Activated B cell treated with CpG ODN at 0.5 μM for 24 hours (primary cell): ENCODE measurements at places on chromosomes 7 and 10. TPM values are rescaled to one million over a fixed set of nuclear protein-coding genes. Genes with fewer than 3 reads are reported as not detected.

DNA sequence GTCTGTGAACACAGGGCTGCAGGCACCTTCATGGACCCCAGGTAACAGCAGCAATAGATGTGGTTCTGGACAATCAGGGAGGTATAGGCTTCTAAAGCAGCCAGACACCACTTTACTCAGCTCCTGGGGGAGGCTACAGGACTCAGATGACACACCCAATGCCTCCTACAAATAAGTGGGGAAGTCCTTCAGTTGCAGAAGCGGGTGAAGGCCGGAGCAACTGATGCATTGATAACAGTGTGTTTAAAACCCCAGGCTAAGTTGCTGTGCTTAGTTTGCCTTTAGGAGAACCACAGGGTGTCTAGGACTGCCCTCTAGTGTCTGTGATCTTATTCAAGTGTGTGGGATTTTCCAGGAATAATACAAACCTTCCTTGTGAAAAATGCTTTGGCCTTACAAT lies 5.9 kb upstream of the ITGA8 start:
- H3K36me3 ChIP-seq, result no peaks in the 10 kb centered on the region
- H3K27me3 ChIP-seq, result peaks cover 23% of the 10 kb centered on the region
- no peak overlapping the region for H3K4me3 ChIP-seq
- H3K4me1 ChIP-seq, result no peaks in the 10 kb centered on the region

DNA sequence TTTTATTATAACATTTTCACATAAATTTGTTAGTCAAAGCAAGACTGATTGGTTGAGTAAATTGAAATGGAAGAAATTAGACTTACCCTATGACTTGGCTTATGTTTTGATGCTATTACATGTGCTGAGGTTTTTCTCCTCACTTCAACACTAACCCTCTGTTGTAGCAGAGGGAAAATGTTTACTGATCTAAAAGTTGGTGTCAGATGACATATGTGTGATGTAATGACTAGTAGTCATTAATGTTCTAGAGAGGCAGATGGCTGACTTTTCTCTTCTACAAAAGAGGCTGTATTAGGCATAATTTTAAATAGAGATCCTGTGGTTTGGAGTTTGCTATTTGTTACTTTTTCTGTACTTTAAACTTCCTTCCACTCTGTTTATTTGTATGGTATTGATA lies 266.0 kb downstream of the BBS9 start:
- no peak for DNase-seq
- no peak overlapping the region for H3K27ac ChIP-seq
- no peaks in the 10 kb centered on the region for H3K4me1 ChIP-seq
- peaks cover 19% of the 10 kb centered on the region for H3K36me3 ChIP-seq
- H3K27me3 ChIP-seq, result no peaks in the 10 kb centered on the region
- H3K4me3 ChIP-seq, result no peak overlapping the region

- H3K27ac ChIP-seq, result no peak overlapping the region
- H3K4me3 ChIP-seq, result no peak overlapping the region
- H3K36me3 ChIP-seq, result no peaks in the 10 kb centered on the region
- peaks cover 10% of the 10 kb centered on the region for H3K4me1 ChIP-seq
- H3K27me3 ChIP-seq, result no peaks in the 10 kb centered on the region
These were observed 21.1 kb upstream of the HBP1 start for GRCh38 chr7:107147464-107148393.

DNA sequence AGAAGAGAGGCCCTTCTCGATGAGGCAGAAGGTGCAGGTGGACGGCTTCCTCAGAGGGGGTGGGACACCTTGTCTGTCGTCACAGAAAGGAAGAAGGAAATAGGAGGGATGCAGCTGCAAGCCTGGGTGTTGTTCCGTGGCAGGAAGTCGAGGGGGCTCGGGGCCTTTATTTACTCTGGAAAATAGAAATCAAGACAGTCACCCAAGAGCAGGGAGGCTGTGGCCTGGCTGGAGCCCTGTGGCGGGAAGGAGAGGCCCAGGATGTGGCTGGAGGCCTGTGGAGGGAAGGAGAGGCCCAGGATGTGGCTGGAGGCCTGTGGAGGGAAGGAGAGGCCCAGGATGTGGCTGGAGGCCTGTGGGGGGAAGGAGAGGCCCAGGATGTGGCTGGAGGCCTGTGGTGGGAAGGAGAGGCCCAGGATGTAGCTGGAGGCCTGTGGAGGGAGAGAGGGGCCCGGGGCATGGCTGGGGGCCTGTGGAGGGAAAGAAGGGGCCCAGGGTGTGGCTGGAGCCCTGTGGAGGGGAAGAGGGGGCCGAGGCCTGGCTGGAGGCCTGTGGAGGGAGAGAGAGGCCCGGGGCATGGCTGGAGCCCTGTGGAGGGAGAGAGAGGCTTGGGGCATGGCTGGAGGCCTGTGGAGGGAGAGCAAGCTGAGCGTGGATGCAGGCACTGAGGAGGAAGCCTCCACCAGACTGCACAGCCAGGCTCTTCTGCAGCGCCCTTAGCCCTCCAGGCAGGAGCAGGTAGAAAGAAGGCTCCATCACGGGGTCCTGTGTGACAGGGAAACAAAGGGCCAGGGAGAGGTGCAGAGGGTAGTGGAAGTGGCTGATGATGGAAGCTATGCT lies 97.3 kb upstream of the SFMBT2 start:
- peaks cover 2% of the 10 kb centered on the region for H3K36me3 ChIP-seq
- H3K27ac ChIP-seq, result peak overlapping the region; percentile 38
- no peaks in the 10 kb centered on the region for H3K27me3 ChIP-seq
- peaks cover 20% of the 10 kb centered on the region for H3K4me1 ChIP-seq
- DNase-seq, result no peak
- H3K4me3 ChIP-seq, result no peak overlapping the region

- no peaks in the 10 kb centered on the region for H3K36me3 ChIP-seq
- no peak overlapping the region for H3K27ac ChIP-seq
- H3K4me3 ChIP-seq, result no peak overlapping the region
- no peaks in the 10 kb centered on the region for H3K4me1 ChIP-seq
- no peak for DNase-seq
These were observed 235.8 kb downstream of the PAXIP1 start for GRCh38 chr7:154767142-154767541.

- H3K27me3 ChIP-seq, result no peaks in the 10 kb centered on the region
- H3K4me3 ChIP-seq, result no peak overlapping the region
- H3K27ac ChIP-seq, result peak overlapping the region; percentile 77
- peaks cover 70% of the 10 kb centered on the region for H3K4me1 ChIP-seq
These were observed 14.1 kb downstream of the ESYT2 start for GRCh38 chr7:158815083-158815799.

GRCh38 chr10:95304463-95304862 lies 13.7 kb upstream of the PDLIM1 start:
- peaks cover 12% of the 10 kb centered on the region for H3K4me1 ChIP-seq
- H3K27me3 ChIP-seq, result no peaks in the 10 kb centered on the region
- no peak overlapping the region for H3K4me3 ChIP-seq
- no peaks in the 10 kb centered on the region for H3K36me3 ChIP-seq

DNA sequence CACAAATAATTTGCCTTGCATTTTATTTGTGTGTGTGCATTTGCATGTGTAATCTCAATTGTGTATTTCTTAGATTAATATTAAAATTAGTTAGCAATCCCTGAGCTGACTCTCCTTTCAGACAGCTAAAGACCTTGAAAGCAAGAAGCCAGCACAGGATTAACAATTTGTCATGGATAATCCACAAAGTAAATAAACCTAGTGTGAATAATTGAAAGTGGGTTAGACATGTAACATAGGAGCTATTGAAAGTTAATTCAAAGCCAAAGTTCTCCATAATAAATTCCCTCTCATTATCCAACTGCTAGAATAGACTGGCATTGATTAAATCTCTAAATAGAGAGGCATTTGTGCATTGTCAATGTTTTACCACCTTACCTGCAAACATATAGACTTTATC lies 326.1 kb downstream of the PLXDC2 start:
- no peaks in the 10 kb centered on the region for H3K27me3 ChIP-seq
- H3K4me1 ChIP-seq, result no peaks in the 10 kb centered on the region
- no peak for DNase-seq
- no peaks in the 10 kb centered on the region for H3K36me3 ChIP-seq
- H3K4me3 ChIP-seq, result no peak overlapping the region
- no peak overlapping the region for H3K27ac ChIP-seq

- H3K4me3 ChIP-seq, result no peak overlapping the region
- H3K27ac ChIP-seq, result no peak overlapping the region
- H3K27me3 ChIP-seq, result no peaks in the 10 kb centered on the region
These were observed 101.0 kb downstream of the CDCA7L start for GRCh38 chr7:21844742-21845141.

- no peaks in the 10 kb centered on the region for H3K4me1 ChIP-seq
- DNase-seq, result peak; percentile 10
- no peak overlapping the region for H3K27ac ChIP-seq
- no peak overlapping the region for H3K4me3 ChIP-seq
- H3K36me3 ChIP-seq, result no peaks in the 10 kb centered on the region
These were observed 15.3 kb downstream of the GPRIN2 start for GRCh38 chr10:46541017-46541661.

DNA sequence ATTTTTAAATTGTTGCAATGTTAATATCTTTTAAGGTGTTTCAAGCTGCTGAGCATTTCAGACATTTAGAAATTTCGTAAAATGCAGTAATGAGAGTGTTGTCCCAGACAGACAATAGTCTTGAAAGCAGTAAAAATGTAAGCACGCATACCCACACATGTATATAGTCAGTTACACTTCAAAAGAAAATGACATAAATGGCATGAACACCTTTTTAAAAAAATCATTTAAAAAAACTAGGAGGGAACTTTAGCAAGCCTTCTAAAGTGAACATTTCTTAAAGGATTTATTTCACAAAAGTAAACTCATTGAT lies 51.0 kb downstream of the CPED1 start:
- DNase-seq, result no peak
- H3K4me1 ChIP-seq, result no peaks in the 10 kb centered on the region
- H3K4me3 ChIP-seq, result no peak overlapping the region
- H3K27ac ChIP-seq, result no peak overlapping the region
- H3K27me3 ChIP-seq, result peaks cover 8% of the 10 kb centered on the region

DNA sequence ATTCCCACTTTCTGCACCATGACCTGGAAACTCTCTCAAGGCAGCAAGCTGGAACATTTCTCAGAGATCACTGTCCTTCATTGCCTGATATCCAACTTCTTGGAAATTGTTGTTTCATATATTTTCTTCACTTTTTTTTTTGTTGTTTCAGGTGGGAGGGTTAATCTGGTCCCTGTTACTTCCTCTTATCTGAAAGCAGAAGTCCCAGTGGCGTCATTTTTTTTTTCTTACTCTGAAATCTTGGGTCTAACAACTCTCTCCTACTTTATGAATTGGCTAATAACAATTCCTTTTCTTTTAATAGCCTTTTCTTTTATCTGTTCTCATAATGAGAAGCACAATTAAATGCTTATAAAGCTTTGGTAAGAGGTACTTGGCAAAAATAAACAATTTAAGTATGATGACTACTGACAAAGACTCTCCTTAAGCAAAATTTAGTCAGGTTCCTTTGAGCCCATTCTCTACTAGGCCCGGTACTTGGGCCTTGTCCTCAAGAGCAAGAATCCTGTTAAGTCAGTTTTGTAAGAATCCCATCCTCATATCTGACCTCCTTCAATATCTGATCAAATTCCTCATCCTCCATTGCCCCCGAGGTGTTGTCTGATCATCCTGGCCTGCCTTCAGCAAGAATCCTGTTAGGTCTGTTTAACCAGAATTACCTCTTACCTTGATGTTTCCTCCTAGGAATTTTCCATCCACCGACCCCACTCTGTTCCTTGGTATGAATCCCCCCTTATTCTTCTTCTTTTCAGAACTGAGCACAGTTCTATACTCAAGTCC lies 11.5 kb upstream of the CC2D2B start:
- H3K4me3 ChIP-seq, result no peak overlapping the region
- peaks cover 18% of the 10 kb centered on the region for H3K4me1 ChIP-seq
- no peaks in the 10 kb centered on the region for H3K27me3 ChIP-seq
- H3K36me3 ChIP-seq, result peaks cover 49% of the 10 kb centered on the region

DNA sequence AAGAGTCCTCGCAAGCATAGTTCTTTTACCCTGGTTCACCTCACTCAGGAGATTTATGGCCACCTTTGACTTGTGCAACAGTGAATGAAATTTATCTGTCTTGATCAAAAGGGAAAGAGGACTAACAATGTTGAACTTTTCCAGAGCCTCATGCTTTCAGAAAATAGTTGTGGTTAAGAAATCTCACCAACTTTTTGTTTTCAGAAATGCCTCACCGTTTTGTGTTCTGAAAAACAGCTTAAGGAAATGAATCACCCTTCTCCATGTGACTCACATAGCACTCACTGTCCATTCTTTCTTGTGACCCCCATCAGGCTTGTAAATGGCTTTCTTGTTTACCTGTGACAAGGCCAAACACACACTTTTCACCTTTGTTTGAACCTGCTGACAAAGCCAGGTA lies 148.6 kb upstream of the FAM3C start:
- H3K4me3 ChIP-seq, result no peak overlapping the region
- no peak for DNase-seq
- H3K27me3 ChIP-seq, result no peaks in the 10 kb centered on the region
- H3K4me1 ChIP-seq, result peaks cover 10% of the 10 kb centered on the region

DNA sequence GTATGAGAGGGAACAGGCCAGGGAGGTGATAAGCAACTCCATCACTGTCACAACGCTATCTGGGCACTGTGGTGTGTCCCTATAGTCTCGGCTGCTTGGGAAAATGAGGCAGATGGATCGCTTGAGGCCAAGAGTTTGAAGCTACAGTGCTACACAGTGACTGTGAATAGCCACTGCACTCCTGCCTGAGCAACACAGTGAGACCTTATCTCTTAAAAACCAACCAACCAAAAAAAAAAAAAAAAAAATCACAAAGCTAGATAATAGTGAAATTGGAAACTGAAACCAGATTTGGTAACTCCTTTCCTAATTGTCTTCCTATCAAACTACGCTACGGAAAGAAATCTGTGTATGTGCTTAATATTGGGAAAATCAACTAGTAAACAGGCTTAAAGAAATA lies 14.1 kb downstream of the MICU1 start:
- peaks cover 17% of the 10 kb centered on the region for H3K36me3 ChIP-seq
- H3K4me3 ChIP-seq, result peak overlapping the region; percentile 16
- H3K27ac ChIP-seq, result peak overlapping the region; percentile 30
- peaks cover 22% of the 10 kb centered on the region for H3K4me1 ChIP-seq
- no peak for DNase-seq

The ATOH7 gene
- total RNA-seq, result not detected in 2 replicates

DNA sequence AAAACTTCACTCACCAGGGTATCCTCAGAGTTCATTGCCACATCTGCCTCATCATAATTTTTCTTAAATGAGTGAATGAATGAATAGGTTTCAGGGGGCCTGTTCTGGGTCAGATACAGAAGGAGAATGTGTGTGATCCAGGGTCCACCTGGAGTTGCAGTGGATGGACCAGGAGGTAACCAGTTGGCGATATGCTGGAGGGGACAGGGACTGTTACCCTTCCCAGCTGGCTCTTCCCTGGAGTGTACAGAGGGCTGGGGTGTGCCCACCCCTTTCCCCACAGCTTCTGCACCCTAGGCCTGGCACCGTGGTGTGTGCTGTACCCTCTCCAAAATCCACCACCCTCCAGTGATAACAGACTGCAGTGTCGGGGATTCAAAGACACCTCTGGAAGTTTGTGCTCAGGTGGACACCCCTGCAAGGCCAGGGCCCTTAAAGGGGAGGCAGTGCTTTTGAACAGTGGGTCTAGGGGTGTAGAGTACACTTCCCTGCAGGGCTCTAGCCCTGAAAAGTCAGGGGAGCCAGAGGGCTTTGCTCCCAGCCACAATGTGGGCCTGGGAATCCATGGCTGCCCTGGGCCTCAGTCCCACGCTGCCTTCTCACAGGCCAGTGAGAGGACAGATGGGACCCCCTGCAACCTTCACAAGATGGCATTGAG lies 134.4 kb upstream of the UNC5B start:
- no peaks in the 10 kb centered on the region for H3K36me3 ChIP-seq
- no peak overlapping the region for H3K27ac ChIP-seq
- H3K4me1 ChIP-seq, result no peaks in the 10 kb centered on the region
- H3K4me3 ChIP-seq, result no peak overlapping the region

GRCh38 chr7:123022576-123022975 lies 27.1 kb upstream of the TAS2R16 start:
- no peak overlapping the region for H3K27ac ChIP-seq
- H3K4me3 ChIP-seq, result no peak overlapping the region
- H3K4me1 ChIP-seq, result no peaks in the 10 kb centered on the region
- no peak for DNase-seq
- no peaks in the 10 kb centered on the region for H3K27me3 ChIP-seq
